ENCODE measurements at places on chromosomes 13 and 19.
A peak's percentile ranks its signal among the peaks of the same experiment; 100 is the strongest.

GRCh38 chr19:58317476-58318072 is 9.2 kb upstream of the ZSCAN22 start:
- no peak for DNase-seq

DNA sequence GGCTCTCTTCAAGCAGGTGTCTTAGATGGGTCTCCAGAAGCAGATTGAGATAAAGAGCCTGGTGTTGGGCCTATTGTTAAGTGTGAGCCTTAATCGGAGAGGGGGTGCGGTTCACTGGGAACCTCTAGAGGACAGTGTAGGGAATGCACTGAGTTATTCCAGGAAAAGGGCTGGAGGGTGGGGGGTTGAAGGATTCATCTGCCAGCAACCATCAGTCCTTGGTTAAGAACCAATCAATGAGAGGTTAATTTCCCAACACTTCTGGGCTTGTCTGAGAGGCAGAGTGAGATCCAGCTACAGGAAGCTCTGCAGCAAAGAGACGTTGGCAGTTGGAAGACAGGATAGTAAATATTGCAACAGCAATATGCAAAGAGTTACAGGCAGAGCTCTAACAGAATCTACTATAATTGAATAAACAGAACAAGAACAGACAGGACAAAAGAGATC is 28.7 kb downstream of the CYP4F2 start:
- no peak for DNase-seq

DNA sequence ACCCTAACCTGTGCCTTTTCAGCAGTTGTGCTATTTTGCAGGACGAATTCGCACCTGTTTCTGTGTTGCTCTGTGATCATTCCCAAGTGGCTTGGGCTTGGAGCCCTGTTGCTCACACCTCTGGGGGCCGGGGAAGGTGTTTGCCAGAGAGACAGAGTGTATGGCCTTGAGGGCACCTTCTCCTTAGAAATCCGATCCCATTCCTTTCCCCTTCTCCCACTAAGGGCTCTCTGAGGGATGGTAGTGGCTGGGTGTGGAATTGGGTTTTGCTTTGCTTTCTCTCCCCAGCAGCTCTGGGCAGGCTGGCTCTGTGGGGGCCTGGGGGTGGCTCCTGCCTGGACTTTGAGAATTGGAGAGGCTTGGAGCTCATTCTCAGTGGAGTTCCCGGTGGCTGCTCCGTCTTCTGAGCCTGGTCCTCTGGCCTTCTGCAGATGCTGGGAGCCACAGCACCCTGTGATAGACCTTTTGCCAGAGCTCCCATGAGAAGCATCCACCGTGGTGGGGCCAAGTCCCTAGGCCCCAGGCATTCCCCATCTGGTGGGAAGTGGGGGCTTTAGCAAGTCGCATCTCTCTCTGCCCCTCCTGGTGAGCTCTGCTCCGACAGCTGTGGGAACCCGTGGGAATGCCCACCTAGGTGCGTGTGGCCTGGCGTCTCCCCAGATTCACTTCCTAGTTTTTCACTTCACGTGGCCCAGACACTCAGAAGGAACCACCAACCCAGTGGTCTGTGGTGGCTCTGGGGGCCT is 26.1 kb downstream of the ATP11A start:
- DNase-seq: no peak

- DNase-seq: no peak
These were observed 41.9 kb downstream of the TBC1D4 start for GRCh38 chr13:75440100-75440499.

DNA sequence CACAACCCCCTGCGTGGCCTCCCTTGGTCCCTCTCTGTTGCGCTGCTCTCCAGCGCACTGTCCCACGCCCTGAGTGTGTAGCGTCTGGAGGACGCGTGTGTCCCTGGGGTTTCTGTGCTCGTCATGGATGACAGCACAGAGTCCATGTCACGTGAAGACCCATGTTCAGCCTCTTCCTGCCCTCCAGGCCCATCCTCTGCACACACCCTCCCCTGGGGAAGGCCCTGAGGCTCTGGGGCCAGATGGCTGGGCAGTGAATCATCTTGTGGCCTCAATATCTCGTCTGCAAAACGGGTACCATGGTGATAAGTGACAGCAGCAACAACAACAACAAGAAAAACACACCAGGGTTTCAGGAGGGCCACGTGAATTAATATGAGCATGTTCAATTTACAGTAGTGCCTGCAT is 71.5 kb upstream of the ARHGEF7 start:
- DNase-seq: no peak

GRCh38 chr19:58261600-58261967 is 17.2 kb upstream of the ZNF8 start:
- DNase-seq: no peak

DNA sequence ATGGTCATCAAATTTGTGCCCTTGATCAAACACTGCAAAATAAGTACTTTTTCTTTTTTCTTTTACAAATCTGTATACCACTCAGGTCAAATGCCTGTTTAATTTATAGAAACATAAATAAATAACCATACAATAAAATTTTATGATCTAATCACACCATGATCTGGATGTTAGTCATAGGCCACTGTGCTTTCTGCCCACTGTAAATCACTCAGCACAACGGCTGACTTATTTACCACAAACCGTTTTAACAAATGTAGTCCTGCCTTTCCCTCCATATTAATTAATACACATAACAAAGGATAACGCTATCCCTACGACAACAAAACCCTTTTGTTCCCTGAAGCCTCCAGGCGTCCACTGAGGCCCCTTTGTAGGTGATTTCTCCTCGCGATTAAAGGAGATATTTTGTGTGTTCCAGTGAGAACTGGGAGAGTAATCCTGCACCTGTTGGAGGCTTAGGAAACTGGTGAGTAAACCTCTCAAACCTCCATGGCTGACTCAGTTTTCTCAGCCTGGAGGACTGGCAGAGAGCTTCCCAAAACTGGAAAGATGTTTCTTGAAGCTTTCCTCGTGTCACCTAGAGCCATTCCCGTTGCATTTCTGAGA is 477.1 kb upstream of the SGCG start:
- DNase-seq: no peak

DNA sequence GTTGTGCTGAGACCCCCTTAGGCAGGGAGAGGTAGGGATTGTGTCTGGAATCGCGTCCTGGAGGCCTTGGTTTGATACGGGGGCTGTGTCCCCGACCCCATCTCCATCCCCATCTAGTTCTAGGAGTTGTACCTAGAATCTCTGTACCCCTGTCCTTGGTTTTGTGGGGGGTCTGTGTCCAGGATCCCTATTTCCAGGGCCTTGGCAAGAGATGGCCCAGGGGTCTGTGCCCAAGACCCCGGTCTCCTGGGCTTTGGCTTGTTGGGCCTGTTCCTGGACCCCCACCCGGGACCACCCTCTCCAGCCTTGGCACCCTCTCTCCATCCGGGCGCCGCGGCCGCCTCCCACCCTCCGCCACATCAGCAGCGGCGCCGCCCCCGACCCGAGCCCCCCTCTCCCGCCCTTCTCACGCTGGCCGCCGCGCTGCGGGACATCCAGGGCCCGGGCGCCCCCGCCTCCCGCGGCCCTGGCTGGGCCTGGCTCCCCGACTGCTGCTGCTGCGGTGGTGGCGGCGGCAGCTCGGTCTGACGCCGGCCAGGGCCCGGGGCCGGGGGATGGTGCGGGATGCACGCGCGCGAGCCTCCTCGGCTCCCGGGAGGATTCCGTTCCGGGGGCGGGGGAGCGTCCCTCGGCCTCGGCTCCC is at the start of gene NUMBL:
Gene NUMBL (minus strand): TSS at position 602 of the 643 bp plus-strand sequence. CDS start 168 bp downstream, at position 434.
- DNase-seq: no peak

GRCh38 chr19:45901912-45902650 is at the start of gene MYPOP:
Gene MYPOP (minus strand): TSS chr19:45902613. CDS start chr19:45901773, 840 bp downstream.
- DNase-seq: no peak

DNA sequence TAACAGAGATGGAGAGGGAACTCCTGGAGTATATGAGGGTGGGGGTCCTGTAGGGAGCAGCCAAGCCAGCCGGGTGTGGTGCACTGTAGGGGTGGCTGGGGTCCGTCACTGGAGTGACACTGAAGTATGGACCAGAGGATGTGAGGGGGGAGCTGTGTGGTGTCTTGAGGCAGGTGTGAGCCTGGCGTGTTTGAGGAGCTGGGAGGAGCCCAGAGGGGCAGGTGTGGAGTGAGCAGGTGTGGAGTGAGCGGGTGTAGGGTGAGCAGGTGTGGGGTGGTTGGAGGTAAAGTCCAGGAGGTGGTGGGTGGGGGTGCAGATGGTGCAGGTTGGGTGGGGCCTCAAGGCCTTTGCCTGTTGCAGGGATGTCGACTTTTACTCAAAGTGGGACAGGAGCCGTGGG is 5.9 kb downstream of the B3GNT8 start:
- no peak for DNase-seq

- no peak for DNase-seq
These were observed 5.0 kb downstream of the LRRC25 start for GRCh38 chr19:18392417-18392816.

- no peak for DNase-seq
These were observed 2.8 kb upstream of the TNFSF9 start for GRCh38 chr19:6527893-6528543.

DNA sequence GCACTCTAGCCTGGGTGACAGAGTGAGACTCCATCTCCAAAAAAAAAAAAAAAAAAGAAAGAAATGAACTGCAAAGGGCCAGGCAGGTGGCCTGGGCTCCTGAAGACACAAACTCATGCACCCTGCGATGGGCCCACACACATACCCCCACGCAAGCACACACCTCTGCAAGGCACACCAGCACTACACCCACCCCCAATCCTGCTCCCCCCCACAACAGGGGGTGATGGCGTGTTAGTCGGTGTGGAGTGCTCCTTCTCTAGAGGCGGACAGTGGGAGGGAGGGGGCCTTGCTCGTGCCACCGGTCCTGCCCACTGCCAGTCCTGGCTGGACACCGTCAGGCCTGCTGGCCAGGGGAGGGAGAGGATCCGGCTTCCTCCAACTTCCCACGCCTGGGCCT is 1.6 kb upstream of the SLC8A2 start:
- no peak for DNase-seq

DNA sequence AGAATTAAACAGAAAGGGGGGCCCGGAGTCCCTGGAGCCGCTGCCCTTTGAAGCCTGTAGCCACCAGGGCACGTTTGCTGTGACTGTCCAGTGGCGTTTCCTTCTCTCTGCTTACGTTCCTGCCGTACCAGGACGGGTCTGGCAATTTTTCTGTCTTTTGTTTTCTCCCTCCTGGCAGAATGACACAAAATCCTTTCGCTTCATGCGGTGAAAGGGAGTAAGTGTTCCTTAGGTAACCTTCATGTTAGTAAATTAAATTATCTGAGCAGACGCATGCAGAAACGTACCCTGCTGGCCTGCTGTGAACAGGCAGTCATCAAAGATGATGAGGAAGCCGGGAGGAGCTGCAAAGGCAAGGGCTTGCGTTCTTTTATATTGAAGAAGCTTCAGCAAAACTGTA is 299.3 kb upstream of the ARGLU1 start:
- DNase-seq: no peak

GRCh38 chr13:79457948-79458347 is 23.0 kb upstream of the NDFIP2 start:
- peak; percentile 53 for DNase-seq

- DNase-seq: no peak
These were observed 46.3 kb downstream of the SIPA1L3 start for GRCh38 chr19:37953171-37953917.

- DNase-seq: no peak
These were observed 37.3 kb downstream of the SMARCA4 start for GRCh38 chr19:10998045-10998533.

- no peak for DNase-seq
These were observed 17.8 kb downstream of the KL start for GRCh38 chr13:33033986-33034385.

- DNase-seq: no peak
These were observed 90.9 kb downstream of the INSR start for GRCh38 chr19:7203332-7203731.

DNA sequence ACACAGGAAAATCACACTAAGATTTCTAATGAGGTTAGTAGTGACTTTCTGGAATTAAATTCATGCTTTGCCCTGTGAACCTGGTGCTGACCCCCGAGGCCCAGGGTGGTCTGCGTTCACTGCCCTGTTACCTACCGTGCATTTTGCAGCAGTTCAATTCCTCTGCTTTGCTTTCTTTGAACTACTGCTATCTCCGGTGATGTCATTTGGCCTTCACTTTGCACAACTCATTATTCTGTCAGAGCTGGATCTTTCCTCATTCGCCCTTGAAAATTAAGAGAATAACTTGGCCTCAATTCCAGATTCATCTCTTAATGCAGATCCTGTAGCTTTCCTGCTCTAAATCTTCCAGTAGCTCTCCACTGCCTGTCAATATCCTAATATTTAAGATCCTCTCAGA is 8.8 kb upstream of the LRRC63 start:
- no peak for DNase-seq

GRCh38 chr13:31057403-31058033 is 104.2 kb downstream of the HSPH1 start:
- DNase-seq: peak; percentile 2

- DNase-seq: no peak
These were observed 8.6 kb downstream of the PTBP1 start for GRCh38 chr19:805600-806550.

GRCh38 chr19:3034656-3035541 is 5.8 kb upstream of the TLE2 start:
- peak; percentile 65 for DNase-seq

DNA sequence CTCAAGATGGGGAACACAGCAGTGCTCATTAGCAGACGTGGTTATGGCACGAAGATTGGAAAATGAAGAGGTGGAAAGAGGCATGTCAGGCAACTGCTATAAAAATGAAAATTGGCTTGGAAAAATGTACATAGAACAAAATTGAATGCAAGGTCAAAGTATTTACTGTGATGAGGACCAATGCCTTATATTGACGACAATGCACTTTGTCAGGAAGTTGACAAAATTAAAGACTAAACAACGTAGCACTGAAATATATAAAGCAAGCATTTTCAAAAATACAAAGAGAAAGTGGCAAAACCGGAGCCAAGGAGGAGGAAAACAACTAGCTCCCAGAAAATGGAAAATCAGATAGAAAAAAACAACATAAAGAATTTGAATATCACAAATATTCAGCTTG is 113.7 kb upstream of the SGCG start:
- no peak for DNase-seq

GRCh38 chr13:23392925-23393645 is 40.4 kb downstream of the SACS start:
- DNase-seq: no peak

- no peak for DNase-seq
These were observed 76.0 kb downstream of the RASA3 start for GRCh38 chr13:114056205-114057013.

DNA sequence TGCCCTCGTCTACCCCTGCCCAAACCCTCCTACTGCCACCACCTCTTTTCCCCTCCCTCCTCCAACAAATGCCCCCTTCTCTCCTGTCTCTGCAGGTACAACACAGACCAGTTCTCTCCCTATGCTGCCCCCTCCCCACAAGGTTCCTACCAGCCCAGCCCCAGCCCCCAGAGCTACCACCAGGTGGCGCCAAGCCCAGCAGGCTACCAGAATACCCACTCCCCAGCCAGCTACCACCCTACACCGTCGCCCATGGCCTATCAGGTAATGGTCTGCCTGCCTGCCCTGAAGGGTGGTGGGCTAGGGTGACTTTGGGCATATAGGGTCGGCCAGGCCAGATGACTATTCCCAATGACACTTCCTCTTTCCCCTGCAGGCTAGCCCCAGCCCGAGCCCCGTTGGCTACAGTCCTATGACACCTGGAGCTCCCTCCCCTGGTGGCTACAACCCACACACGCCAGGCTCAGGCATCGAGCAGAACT is 6.5 kb upstream of the TIMM50 start:
- peak; percentile 88 for DNase-seq
